ENCODE measurements at places on chromosomes 7 and 10.
A peak's percentile ranks its signal among the peaks of the same experiment; 100 is the strongest.

- DNase-seq, result peak; percentile 37
Measured at GRCh38 chr10:34808801-34809745, 6.0 kb downstream of the PARD3 start.

DNA sequence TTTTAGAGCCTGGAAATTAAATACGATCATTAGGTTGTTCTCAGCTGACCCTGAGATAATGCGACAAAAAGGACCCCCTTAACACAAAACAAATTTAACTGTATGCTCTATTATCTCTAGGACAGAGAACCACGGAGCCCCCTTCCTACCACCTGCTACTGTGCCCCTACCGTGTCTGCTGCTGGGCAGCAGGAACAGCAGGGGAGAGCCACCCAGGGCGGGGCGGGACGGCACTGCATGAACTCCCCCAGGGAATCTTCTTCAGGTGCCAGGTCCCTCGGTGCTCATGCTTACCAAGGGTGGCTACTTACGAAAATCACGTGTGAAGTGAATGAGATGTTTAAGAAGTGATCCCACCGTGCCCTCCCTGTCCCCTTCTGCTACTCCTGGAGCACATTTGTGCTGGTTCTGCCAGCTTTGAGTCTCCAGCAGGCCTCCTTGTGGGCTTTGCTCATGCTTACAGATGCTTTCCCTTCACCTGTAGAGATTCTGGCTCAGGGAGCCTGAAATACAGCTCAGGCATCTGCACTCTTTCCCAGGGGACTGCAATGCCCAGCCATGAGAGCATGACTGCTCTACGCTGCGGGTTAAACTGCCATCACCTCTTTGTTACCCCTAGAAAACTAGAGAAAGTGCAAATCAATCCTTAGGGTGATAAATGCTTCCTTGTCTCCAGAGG, 59.9 kb downstream of the MRPL32 start:
- no peak for DNase-seq

DNA sequence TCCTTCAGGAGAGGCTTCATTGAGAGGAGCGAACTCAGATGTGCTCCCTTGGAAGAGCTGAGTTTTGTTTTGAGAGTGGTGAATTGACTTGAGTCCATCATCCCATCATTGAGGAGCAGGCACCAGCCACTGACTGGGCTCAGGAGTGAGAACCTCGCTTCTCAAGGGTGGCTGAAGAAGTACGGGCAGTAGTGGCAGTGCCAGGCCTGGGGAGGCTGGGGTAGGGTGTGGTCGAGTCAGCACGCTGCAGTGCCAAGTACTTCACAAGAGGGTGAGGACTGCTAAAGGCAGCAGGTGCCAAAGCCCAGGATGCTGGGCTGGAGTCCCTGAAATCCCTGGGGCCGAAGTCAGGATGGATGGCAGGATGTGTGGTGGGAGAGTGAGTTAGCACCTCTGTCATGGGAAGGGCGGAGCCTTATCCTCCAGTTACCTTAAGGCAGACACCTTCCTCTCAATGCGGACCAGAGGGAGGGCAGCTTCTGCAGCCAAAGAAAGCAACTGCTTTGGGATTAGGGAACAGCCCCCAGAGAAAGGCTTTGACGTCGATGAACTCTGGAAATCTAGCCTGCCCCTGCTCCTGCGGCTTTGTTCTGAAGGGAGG, 210.3 kb downstream of the CAMK1D start:
- DNase-seq, result no peak

DNA sequence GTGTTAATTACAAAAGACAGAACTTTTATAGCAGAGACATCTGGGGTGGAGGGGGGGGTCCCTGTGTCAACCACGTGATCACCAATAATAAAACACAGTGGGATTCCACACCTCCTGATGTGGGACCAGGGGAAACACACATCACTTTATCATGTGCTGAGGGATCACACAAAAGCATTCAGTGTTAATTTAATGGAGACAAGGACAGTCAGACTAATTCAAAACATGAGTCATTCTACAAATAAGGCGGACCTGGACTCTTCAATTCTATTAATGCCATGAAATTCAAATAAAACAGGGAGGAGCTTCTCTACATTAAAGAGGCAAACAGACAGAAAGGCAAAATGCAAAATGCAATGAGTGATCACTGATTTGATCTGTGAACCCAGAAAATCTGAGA, 67.3 kb upstream of the PFKP start:
- DNase-seq, result no peak

GRCh38 chr7:125605241-125605640, 675.6 kb upstream of the POT1 start:
- DNase-seq, result no peak

Data from NCI-H2107 (cell line).